ENCODE measurements at places on chromosomes 16 and 17.

DNA sequence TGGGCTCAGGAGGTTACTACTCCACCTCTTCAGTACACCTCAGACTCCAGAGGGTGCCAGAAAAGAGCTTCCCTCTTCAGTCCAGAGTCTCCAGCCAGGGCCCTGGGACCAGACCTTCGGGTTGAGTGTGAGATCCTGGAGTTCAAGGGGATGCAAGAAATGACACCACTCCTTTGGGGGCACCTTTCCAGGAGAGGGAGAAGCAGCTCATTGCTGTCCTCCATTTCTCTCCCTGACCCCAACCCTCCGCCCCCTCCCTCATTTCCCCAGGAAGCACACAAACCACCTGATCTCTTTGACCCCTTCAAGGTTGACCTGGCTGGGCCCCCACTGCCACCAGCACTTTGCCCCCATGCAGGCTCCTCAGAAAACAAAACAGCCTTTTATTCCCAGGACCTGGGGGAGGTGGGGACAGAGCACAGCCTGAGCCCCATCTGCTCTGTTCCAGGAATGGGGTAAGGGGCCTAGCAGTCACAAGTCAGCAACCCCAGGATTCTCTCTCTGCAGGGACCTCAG is 21.4 kb downstream of the CDH5 start:
- no peak for DNase-seq

DNA sequence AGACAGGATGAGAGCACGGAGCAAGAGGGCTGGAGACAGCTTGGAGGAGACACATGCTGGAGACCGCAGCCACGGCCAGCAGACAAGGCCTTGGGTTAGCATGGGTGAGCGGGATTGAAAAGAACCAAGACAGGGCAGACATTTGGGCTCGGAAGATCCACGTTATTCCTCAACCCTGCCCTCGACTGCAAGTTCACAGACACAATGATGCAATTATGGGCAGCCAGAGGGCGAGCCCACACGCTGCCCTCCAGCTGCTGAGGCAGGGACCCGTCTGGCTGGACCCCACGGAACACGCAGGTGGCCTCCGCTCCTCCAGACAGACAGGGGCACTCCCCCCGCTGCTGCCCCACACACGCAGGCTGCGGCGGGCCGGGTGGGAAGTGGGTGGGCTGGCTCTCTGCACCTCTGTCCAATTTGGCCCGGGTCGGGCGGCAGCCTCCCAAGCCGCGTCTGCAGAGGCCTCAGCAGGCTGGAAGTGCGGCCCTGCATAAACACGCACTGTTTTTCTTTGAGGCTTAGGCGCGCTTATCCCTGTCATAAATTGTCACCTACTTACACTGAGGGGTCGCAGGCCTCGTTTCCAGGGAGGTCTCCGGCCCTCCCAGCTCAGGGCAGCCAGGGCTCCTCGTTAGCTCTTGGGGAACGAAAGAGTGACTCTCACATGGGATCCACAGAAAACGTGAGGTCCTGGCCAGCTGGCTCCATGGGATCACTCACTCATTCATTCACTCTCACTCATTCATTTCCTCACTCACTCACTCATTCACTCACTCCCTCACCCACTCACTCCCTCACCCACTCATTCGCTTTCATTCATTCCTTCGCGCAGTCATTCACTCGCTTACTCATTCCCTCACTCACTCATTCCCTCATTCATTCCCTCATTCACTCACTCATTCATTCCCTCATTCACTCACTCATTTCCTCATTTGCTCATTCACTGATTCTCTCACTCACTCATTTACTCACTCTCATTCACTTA is 303.9 kb downstream of the C16orf95 start:
- no peak for DNase-seq

DNA sequence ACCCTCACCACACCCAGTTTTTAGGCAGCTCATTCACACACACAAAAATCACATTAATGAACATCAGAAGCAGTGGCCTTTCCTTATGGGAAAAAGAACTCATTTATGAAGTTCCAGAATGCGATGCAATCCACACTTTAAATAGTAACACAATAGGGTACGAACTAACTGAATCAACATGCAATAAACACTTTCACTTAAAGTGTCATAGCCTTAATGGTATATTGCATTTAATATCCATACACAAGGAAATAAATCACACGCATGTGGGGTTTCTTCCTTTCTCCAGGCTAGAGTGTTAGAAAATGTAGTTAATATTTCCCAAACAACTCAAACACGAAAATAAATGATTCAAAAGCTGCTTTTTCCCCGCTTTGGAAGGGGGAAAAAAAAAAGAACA is 19.7 kb downstream of the ADCY9 start:
- no peak for DNase-seq

DNA sequence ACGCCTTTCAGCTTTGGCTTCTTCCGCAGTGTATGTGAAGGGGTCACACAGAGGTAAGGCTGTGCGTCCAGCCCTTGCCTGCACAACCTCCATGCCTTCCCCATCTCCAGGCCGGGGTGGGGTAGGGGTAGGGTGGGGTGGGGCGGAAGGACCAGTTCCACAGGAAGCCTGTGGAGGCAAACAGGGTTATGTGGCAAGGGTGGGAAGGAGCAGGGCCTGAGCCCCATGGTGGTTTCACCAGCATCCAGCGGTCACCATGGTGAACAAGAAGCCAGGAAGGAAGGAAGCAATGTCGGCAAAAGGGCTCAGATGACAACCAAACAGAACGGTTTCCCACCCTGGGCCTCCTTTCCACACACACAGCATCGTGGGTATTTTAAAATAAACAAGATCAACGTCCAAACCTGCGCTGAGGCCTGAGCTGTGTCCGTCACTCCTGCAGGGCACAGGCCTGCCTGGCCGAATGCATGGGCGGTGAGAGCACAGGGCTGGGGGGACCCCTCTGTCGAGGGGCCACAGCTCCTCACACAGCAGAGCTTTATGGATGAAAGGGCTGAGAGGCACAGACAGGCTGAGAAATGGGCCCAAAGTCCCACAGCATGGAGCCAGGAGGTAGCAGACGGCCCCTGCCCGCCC is 80.5 kb downstream of the ZNF778 start:
- no peak for DNase-seq

DNA sequence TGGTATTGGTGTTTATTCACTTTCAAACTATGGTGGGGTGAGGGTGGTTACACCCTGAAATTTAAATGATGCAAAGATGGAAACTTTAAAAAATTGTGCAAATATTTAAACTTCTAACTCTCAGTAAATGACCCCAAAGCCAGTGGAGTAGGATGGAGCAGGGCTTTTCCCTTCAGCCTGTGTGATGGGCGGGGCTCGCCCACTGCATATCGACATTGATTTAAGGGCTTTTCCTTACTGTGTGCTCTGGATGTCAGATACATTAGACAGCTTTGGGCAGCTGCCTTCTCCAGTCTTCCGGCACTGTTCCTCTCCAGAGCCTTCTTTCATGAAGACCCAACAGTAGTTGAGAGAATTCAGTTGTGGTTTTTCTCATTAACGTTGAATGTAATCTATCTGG is 99.9 kb downstream of the SPECC1 start:
- DNase-seq, result no peak

GRCh38 chr16:49672753-49673152 is 183.2 kb downstream of the ZNF423 start:
- DNase-seq, result no peak

- DNase-seq, result peak; percentile 73
These were observed 13.8 kb downstream of the CORO7 start for GRCh38 chr16:4402439-4403132.

DNA sequence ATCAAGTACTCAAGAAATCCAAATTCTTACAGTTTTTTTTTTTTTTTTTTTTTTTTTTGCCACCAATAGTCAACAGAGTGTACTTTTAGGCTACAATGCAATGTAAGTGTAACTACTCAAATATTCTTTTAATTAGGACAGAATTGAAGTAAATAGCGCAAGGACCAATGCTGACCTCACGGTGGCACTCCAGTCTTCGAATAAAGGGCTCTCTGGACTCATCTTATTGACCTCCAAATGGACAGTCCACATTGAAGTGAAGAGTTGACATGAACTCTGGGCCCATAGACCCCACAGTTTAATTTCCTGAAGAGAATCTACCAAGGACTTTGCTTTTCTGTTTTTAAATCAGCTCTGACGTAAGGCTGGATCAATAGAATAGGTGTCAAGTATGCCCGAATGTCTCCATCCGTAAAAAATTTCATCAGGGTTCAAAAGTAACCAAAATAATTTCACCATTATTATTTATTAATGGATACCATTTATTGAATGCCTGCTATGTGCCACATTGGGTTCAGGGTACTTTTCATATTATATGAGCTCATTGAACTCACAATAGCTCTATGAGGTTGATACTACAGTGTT is 7.3 kb upstream of the DDX52 start:
- DNase-seq, result peak; percentile 35

- DNase-seq, result no peak
These were observed 533 bp downstream of the SLC6A4 start for GRCh38 chr17:30234964-30235363.

DNA sequence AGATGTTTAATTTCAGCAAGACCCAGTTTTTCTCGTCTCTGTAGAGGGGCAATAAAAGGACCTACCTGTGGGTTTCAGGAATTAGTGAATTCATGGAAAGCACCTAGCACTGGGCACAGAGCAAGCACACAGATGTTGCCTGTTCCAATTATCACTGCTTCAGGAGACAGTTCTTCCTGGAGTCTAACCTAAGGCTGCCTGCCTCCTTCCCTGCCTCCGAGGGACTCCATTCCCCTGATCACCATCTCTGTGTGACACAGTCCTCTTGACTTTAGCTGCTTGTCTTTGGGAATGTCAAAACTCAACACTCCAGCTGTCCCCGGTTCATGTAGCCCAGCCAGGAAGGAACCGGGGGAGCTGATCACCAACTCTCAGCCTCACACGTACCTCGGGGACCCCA is 474.9 kb downstream of the SLC39A11 start:
- no peak for DNase-seq

GRCh38 chr17:77485089-77485833 is 344.5 kb downstream of the SEC14L1 start:
- DNase-seq, result no peak

- DNase-seq, result no peak
These were observed 9.1 kb downstream of the FOXK2 start for GRCh38 chr17:82528484-82529265.

DNA sequence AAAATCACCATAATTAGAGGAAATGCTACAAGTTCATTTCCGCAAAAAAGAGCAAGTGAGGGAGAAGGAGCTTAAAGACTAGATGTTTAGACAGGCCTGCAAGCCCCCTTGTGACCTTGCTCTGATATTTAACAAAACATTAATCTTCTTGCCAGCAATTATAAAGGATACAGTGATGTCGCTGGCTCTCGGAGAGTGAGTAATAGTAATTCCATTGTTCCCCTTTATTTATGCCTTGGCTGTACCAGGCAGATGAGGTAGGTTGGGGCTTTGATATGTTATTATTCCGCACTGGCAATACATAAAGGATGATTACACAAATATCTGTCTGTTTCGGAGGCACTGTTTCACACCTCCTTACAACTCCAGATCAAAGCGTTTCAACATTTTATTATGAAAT is 204.8 kb upstream of the SALL1 start:
- DNase-seq, result no peak

DNA sequence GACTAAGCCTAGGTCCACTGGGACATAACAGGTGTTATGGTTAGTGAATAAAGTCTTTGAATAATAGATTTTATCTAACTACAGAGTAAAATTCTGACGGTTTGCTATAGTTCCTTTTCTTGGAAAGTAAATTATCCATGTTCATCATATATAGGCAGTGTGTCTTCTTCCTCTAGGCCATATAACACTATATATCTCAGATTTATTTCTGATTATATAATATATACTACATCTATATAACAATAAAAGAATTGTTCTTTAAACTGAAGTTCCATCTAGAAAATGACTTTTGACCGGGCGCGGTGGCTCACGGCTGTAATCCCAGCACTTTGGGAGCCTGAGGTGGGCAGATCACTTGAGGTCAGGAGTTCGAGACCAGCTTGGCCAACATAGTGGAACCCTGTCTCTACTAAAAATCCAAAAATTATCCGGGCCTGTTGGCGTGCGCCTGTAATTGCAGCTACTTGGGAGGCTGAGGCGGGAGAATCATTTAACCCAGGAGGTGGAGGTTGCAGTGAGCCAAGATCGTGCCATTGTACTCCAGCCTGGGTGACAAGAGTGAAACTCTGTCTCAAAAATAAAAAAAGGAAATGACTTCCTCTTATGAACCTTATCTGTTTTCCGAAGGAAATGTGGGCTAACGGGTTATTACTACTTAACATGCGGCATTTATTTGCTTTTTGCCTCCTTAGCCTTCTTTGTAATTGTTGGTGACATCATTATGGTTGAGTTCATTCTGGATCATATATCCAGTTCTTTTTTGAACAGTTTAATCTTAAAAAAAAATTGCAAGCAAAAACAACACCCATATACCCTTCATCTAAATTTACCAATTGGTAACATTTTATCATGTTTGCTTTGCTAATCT is 29.2 kb downstream of the NOL11 start:
- DNase-seq, result no peak

DNA sequence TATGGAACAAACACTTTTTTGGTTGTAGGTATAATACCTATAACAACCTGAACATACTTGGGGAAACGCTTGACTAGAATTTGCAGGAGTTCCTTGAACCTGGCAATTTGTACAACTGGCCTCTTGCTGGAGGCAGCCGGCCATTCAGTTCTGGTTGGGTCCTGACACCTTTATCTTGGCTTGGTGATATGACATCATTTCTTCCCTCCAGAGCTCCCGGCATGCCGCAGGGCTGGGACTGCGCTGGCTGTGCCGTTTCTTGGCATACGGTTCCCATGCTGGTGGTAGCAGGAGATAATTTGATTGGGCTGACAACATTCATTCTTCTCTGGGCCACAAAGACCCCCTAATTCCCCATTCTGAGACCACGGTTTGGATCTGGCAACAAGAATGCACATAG is 87.5 kb downstream of the ASIC2 start:
- no peak for DNase-seq

GRCh38 chr17:4101759-4102405 is 40.9 kb downstream of the ZZEF1 start:
- DNase-seq, result no peak

GRCh38 chr17:43042025-43042628 is 17.1 kb downstream of the RND2 start:
- no peak for DNase-seq

DNA sequence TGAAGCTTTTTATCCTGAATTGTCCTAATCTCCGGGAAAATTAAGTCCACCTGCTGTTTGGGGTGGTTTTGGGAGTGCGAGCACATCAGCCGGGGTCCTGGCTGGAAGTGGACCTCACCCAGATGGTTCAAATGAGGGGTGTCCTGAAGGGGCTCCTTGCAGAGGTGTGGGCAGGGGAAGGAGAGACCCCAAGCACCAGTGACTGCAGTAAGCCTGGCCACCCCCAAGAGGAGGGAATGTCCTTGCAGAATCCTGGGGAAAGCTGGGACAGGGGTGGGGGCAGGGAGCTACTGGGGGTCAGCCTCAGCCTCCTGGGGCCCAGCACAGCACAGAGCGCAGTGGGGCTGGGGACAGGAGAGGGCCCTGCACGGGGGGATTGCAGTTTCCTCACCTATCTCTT is 29.4 kb downstream of the NAGPA start:
- no peak for DNase-seq

DNA sequence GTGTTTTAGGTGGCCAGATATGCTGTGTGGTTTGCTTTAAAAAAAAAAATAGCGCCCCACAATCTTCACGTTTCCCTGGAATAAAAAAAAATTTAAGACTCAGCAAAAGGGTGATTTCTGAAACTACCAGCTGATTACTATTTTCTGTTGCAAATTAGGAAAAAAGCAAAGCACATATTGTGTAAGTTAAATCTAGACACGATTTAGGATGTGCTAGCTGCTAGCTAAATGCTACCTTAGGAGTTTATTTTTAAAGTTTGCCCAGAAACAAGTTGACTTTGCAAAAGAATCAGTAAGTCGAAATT is 944 bp upstream of the MARF1 start:
- DNase-seq, result no peak

All from NT2/D1 (cell line).